ENCODE measurements at places on chromosomes 2 and 18. TPM values are rescaled to one million over a fixed set of nuclear protein-coding genes. Genes with fewer than 3 reads are reported as not detected.

GRCh38 chr2:168961450-168962229 lies 60.5 kb downstream of the G6PC2 start:
- H3K27me3 ChIP-seq = no peaks in the 10 kb centered on the region
- no peaks in the 10 kb centered on the region for H3K4me1 ChIP-seq
- H3K4me3 ChIP-seq = no peak overlapping the region
- peak; percentile 71 for DNase-seq
- no peak overlapping the region for H3K27ac ChIP-seq
- no peaks in the 10 kb centered on the region for H3K36me3 ChIP-seq

GRCh38 chr18:31064130-31064529 lies 21.6 kb upstream of the DSC3 start:
- no peak for DNase-seq
- H3K4me3 ChIP-seq = no peak overlapping the region
- no peak overlapping the region for H3K27ac ChIP-seq
- no peaks in the 10 kb centered on the region for H3K4me1 ChIP-seq
- H3K27me3 ChIP-seq = no peaks in the 10 kb centered on the region
- H3K36me3 ChIP-seq = no peaks in the 10 kb centered on the region

- no peak overlapping the region for H3K4me3 ChIP-seq
- no peaks in the 10 kb centered on the region for H3K27me3 ChIP-seq
- H3K27ac ChIP-seq = no peak overlapping the region
These were observed 383.9 kb upstream of the HS6ST1 start for GRCh38 chr2:128702616-128703015.

DNA sequence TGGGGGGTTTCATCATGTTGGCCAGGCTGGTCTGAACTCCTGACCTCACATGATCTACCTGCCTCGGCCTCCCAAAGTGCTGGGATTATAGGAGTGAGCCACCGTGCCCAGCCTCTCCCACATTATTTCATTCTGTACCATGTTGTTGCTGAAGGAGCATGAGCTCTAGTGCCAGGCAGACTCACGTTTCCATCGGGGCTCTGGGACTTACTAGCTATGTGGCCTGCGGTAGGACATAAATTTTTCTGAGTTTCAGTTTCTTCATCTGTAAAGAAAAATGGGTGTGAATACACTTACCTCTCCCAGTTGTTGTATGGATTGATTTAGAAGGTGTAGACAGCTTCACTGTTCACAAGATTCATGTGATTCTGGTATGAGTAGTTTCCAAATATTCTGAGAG lies 30.8 kb upstream of the CCL20 start:
- DNase-seq = no peak
- H3K4me1 ChIP-seq = no peaks in the 10 kb centered on the region
- no peaks in the 10 kb centered on the region for H3K36me3 ChIP-seq
- H3K27ac ChIP-seq = no peak overlapping the region
- no peaks in the 10 kb centered on the region for H3K27me3 ChIP-seq

DNA sequence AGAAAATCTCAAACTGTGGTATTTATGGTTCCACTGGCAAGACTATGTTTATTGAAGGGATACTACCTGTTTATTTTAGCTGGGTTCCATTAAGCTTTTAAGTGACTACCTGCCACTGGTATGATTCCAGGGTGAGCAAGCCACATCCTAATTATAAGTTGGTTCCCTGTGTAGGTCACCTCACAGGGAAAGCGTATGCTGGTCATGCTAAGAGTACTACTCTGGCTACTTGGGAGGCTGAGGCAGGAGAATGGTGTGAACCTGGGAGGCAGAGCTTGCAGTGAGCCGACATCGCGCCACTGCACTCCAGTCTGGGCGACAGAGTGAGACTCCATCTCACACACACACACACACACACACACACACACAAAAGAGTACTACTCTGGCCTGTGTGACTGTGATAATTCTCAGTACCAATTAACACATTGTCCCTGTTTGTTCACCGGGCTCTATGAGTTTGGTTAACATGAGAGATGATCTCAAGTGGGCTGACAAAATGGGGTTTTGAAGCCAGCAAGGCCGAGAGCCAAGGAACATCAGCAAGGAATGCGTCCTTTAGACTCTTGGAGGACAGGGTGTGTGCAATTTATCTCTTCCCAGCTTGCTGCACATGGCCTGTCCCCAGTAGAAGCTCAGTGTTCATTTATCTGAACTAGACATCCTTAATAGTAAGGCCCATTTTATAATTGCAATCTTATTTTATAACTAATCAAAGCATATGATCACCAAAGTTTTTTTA lies 15.2 kb upstream of the ITSN2 start:
- no peaks in the 10 kb centered on the region for H3K27me3 ChIP-seq
- H3K4me3 ChIP-seq = no peak overlapping the region
- no peaks in the 10 kb centered on the region for H3K4me1 ChIP-seq
- H3K27ac ChIP-seq = no peak overlapping the region

DNA sequence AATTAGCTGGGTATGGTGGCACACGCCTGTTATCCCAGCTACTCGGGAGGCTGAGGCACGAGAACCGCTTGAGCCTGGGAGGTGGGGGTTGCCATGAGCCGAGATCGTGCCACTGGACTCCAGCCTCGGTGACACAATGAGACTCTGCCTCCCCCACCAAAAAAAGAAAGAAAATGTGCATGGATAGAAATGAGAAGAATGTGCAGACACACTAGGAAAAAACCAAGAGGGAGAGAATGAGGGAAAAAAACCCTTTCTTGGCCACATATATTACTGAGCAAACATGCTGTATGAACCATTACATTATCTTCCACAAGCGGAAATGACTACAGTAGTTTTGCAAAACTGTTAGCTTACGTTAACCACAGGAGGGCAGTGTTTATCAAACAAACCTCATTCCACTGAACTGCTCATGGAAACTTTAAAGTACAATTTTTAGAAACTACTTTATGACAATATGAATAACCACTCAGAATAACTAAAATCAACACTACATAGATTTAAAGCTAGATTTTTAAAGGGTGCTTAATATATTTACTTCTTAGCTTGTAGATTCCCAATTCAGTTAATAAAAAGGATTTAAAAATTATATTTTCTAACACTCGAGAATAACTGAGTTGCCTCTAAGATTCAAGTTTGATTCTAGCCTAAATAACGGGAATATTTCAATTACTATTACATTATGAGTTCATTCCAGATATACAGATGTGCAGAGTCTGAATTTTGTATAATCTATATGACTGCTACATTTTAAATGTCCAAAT lies 26.4 kb downstream of the ASXL2 start:
- peaks cover 15% of the 10 kb centered on the region for H3K4me1 ChIP-seq
- no peak for DNase-seq
- H3K36me3 ChIP-seq = no peaks in the 10 kb centered on the region
- no peaks in the 10 kb centered on the region for H3K27me3 ChIP-seq
- H3K27ac ChIP-seq = no peak overlapping the region
- no peak overlapping the region for H3K4me3 ChIP-seq

DNA sequence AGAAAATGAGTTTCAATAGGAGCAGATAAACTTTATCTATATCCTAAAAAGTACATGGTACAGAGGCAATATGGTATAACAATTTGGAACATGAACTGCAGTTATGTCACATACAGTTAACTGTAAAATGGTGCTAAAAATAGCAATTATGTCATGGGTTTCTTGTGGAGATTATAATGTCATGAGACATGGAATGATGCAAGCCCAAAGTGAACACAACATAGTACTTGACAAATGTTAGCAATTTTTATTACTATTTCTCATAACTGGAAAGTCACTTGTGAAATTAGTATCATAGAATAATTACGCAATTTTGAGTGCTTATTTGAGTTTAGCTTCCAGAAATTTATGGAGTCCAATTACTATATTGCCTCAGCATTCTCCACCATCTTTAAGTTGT lies 1263.4 kb downstream of the DSC3 start:
- DNase-seq = no peak
- H3K27me3 ChIP-seq = no peaks in the 10 kb centered on the region
- no peak overlapping the region for H3K4me3 ChIP-seq

- H3K36me3 ChIP-seq = no peaks in the 10 kb centered on the region
- H3K4me3 ChIP-seq = no peak overlapping the region
- DNase-seq = no peak
- no peaks in the 10 kb centered on the region for H3K27me3 ChIP-seq
- H3K27ac ChIP-seq = no peak overlapping the region
- H3K4me1 ChIP-seq = peaks cover 3% of the 10 kb centered on the region
These were observed 80.3 kb upstream of the SESTD1 start for GRCh38 chr2:179344970-179345369.

DNA sequence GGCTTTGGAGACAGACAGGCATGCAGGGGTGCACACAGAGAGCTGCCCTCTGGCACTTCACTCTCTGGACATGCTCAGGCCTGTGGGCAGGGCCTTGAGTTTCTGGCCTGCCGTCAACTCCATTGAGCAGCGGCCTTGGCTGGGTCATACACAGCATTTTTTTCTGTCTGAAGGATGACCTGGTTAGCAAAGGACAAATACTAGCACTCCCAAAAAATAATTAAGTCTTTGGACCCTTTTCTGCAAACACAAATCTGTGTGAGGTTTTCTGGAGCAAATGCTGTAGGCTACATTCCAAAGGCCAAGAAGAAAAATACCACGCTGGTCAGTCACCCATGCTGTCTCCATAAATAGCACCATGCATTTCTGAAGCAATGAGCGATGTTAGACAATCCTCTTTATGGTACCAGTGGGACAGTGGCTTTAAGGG lies 124.7 kb upstream of the CTAGE1 start:
- no peaks in the 10 kb centered on the region for H3K27me3 ChIP-seq
- DNase-seq = no peak
- no peak overlapping the region for H3K4me3 ChIP-seq
- peaks cover 18% of the 10 kb centered on the region for H3K4me1 ChIP-seq
- H3K27ac ChIP-seq = no peak overlapping the region

DNA sequence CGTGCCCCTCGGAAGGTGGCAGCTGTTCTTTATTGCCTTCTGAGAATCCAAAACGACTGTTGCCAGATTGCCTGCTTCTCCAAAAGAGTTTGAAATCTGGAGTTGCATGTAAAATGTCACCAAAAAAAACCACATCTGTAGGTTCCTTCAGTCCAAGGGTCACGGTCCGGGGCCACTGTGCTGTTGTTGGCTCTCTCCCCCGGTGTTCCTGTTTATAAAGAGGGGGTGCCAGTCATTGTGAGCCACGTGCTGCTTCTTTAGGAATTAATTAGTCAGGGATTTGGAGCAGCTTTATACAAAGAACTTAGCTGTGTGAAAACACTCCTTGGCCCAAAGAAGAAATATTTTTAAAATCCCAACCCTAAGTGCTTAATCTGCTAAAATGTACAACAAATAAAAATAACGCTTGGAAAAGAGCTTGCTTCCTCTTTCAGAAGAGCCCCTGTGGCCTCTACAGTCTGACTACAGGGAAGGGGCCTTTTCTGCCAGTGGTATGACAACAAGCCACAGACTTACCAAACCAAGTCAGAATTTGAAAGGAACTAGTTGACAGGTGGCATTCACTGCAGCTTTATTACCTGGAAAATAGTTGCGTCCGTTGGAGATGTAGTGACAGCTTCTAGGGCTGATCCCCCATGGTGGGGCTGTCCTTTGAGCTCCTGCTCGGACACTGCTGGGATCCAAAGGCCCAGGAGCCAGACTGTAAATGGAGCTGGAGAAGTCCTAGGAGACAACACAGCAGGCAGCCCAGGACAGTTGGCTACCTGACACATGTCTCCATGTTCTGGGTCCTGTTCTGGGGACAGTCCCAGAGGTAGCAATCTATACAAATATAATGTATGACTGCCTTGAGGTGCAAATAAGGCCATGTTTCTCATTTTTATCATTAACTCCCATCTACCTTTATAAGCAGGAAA lies 84.5 kb upstream of the SLC1A4 start:
- H3K36me3 ChIP-seq = no peaks in the 10 kb centered on the region
- no peak overlapping the region for H3K4me3 ChIP-seq
- H3K27me3 ChIP-seq = no peaks in the 10 kb centered on the region
- DNase-seq = peak; percentile 21
- H3K27ac ChIP-seq = no peak overlapping the region

GRCh38 chr18:24878289-24878688 lies 417.9 kb downstream of the HRH4 start:
- no peak overlapping the region for H3K27ac ChIP-seq
- no peaks in the 10 kb centered on the region for H3K4me1 ChIP-seq
- H3K4me3 ChIP-seq = no peak overlapping the region
- peak; percentile 67 for DNase-seq
- no peaks in the 10 kb centered on the region for H3K27me3 ChIP-seq
- H3K36me3 ChIP-seq = no peaks in the 10 kb centered on the region

PCARE gene
- total RNA-seq = 0.30 TPM

ATAD2B gene
- 40.6 TPM for total RNA-seq
